ENCODE measurements at places on chromosomes 5 and 9.
A peak's percentile ranks its signal among the peaks of the same experiment; 100 is the strongest.

GRCh38 chr5:60365001-60365400 is 335.0 kb downstream of the DEPDC1B start:
- H3K36me3 ChIP-seq: no peaks in the 10 kb centered on the region
- DNase-seq: no peak
- H3K27me3 ChIP-seq: no peaks in the 10 kb centered on the region
- H3K4me1 ChIP-seq: no peaks in the 10 kb centered on the region
- no peak overlapping the region for H3K27ac ChIP-seq
- no peak overlapping the region for H3K4me3 ChIP-seq

DNA sequence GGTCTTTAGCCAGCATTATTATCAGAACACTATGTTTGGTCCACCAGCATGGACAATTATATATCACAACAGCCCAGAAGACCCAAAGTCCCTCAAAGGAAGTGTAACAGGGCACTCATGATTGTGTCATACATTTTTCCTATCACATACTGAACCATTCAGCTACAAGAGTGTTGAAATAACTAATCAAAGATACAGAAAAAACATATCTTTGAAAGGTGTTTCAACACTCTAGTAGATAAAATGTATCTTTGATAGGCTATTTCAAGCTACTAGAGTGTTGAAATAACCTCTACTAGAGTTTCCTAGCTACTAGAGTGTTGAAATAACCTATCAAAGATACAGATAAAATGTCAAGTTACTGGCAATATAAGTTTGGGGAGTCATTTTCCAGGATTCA is 545.0 kb downstream of the PRR16 start:
- no peaks in the 10 kb centered on the region for H3K36me3 ChIP-seq
- no peaks in the 10 kb centered on the region for H3K27me3 ChIP-seq
- H3K4me1 ChIP-seq: no peaks in the 10 kb centered on the region
- H3K4me3 ChIP-seq: no peak overlapping the region

GRCh38 chr5:178231539-178232123 is 971 bp downstream of the PHYKPL start:
- peak overlapping the region; percentile 76 for H3K4me3 ChIP-seq
- no peak for DNase-seq
- peaks cover 40% of the 10 kb centered on the region for H3K36me3 ChIP-seq
- peak overlapping the region; percentile 85 for H3K27ac ChIP-seq

DNA sequence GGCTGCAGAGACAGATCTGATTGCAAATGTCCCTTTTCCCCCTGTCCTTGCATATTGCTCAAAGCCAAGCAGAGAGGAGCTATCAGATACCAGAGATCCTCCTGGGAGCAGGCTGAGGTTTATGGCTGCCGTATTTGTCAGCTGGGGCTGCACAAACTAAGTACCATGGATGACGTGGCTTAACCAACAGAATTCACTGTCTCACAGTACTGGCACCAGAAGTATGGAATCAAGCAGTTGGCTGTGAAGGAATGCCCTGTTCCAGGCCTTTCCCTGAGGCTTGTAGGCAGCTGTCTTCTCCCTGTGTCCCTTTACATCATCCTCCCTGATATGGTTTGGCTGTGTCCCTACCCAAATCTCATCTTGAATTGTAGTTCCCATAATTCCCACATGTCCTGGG is 2.6 kb downstream of the CFAP90 start:
- H3K27me3 ChIP-seq: peaks cover 13% of the 10 kb centered on the region
- H3K4me3 ChIP-seq: no peak overlapping the region
- no peak for DNase-seq
- peaks cover 9% of the 10 kb centered on the region for H3K4me1 ChIP-seq
- no peaks in the 10 kb centered on the region for H3K36me3 ChIP-seq

- no peaks in the 10 kb centered on the region for H3K27me3 ChIP-seq
- no peak overlapping the region for H3K4me3 ChIP-seq
- H3K36me3 ChIP-seq: no peaks in the 10 kb centered on the region
- no peak overlapping the region for H3K27ac ChIP-seq
- DNase-seq: no peak
Observed at GRCh38 chr5:108334225-108334624, 47.7 kb downstream of the FBXL17 start.

DNA sequence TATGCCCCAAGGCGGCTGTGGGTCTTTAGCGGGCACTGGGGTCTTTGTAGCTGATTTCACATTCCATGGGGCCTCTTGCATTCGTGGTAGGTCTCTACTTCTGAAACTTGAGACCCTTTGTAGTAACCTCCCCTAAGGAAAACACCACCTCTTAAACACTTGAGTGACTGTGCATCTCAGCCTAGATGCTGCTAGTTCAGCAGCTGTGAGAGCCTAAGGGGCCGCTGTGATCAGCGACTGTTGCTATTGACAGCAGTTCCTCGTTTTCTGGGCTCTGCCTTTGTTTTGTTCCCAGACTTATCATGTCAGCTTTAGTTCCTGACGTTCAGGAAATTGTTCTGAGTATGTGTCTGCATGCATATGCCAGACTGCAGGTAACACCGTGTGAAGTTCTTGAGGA is 171.2 kb downstream of the HSPA4 start:
- H3K27me3 ChIP-seq: peaks cover 43% of the 10 kb centered on the region
- no peaks in the 10 kb centered on the region for H3K36me3 ChIP-seq
- no peaks in the 10 kb centered on the region for H3K4me1 ChIP-seq
- no peak for DNase-seq
- no peak overlapping the region for H3K4me3 ChIP-seq

- H3K27ac ChIP-seq: no peak overlapping the region
- H3K36me3 ChIP-seq: peaks cover 3% of the 10 kb centered on the region
- H3K4me3 ChIP-seq: no peak overlapping the region
- peaks cover 5% of the 10 kb centered on the region for H3K4me1 ChIP-seq
- no peak for DNase-seq
Observed at GRCh38 chr5:176736301-176736930, 73.9 kb upstream of the UNC5A start.

Data from effector memory CD8-positive, alpha-beta T cell (primary cell).